ENCODE measurements at places on chromosomes 4 and X.

DNA sequence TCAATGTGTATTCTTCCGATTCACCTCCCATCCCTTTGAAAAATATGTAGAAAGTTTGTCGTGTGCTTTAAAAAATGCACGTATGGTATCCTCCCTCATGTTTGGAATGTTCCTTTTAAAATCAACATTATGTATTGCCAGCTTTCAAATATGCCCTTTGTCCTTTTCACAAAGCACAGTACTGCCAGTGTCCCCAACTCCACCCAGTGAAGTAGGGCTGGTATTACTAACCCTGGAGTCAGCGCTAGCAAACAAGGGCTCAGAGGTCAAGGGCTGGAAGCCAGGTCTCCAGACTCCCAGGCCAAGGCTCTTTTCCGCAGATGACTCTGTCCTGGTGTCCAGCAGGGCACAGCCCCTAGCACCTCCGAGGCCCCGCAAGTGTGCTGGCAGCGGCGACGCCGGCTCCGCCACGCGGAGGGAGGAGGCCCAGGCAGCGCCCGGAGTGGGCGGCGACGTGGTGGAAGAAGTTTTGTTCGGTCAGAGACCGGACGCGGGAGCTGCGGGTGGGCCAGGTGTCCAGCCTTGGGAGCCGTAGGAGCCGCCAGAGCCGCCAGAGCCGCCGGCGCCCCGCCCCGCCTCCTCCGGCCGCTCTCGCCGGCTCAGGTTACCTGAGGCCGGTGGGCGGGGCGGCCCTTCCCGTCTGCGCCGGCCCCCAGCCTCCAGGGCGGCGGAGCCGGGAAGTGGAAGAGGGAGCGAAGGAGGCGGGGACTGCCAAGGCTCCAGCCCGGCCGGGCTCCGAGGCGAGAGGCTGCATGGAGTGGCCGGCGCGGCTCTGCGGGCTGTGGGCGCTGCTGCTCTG lies at the start of gene IL13RA1:
IL13RA1 (plus strand) TSS at position 720 of the 799 bp plus-strand sequence; CDS start at position 753, 33 bp downstream.
- DNase-seq = peak; percentile 63

- DNase-seq = peak; percentile 80
Observed at GRCh38 chrX:81121513-81122363, 80.0 kb downstream of the HMGN5 start.

- DNase-seq = no peak
Observed at GRCh38 chr4:79626101-79626500, 218.1 kb upstream of the GK2 start.

- DNase-seq = no peak
Observed at GRCh38 chr4:163631288-163631687, 136.8 kb downstream of the TMA16 start.

- no peak for DNase-seq
Observed at GRCh38 chr4:2400841-2401609, 17.4 kb downstream of the ZFYVE28 start.
